ENCODE measurements at places on chromosomes 5 and 9. TPM values are rescaled to one million over a fixed set of nuclear protein-coding genes. Genes with fewer than 3 reads are reported as not detected.

GRCh38 chr5:125140220-125140619 lies 393.8 kb upstream of the ZNF608 start:
- no peak for DNase-seq

PHF24 gene
- total RNA-seq, result not detected

DNA sequence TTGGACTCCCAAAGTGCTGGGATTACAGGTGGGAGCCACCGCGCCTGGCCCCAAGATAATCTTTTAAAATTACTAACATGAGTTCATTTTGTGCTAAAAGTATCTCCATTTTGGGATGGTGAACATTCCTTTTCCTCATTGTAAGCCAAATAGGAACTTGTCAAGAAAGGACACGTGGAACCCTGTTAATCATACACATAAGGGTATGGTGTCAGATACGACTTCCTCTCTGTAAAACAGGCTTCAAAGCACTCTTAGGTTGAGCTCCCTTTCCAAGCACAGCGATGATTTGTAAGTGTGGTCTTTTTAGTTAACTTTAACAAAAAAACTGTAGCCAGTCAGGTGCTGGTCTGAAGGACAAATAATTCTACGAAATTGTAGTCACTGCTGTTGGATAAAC lies 132.7 kb downstream of the UNC13B start:
- no peak for DNase-seq

GRCh38 chr5:172850454-172850797 lies 16.4 kb downstream of the ERGIC1 start:
- no peak for DNase-seq

DNA sequence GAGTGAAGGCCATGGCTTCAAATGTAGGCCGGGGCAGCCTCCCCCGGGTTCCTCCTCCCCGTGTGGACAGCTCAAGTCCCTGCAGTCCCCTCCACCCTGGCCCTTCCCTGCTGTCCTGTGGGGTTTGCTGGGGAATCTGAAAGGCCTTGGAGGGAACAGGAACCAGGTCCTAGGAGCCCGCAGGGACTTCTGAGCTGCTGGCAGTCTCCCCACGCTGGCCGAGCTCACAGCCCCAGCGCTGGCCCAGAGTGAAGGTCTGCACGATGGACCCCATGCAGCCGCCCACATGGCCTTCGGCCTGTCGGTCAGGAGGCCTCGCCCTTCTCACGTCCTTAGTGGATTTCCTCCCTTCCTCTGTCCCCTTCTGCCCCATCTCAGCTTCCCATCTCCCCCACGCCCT lies 25.7 kb upstream of the NOTCH1 start:
- DNase-seq, result no peak

- no peak for DNase-seq
These were observed 6.8 kb downstream of the TENT4A start for GRCh38 chr5:6719896-6720560.

- DNase-seq, result no peak
These were observed 1247.9 kb upstream of the ACO1 start for GRCh38 chr9:31136524-31136923.

SLC1A1 gene
- 0.52 TPM for total RNA-seq

GRCh38 chr5:90231688-90232087 lies 177.9 kb downstream of the CETN3 start:
- no peak for DNase-seq

GRCh38 chr5:173175523-173175922 lies 31.2 kb downstream of the BNIP1 start:
- no peak for DNase-seq

DNA sequence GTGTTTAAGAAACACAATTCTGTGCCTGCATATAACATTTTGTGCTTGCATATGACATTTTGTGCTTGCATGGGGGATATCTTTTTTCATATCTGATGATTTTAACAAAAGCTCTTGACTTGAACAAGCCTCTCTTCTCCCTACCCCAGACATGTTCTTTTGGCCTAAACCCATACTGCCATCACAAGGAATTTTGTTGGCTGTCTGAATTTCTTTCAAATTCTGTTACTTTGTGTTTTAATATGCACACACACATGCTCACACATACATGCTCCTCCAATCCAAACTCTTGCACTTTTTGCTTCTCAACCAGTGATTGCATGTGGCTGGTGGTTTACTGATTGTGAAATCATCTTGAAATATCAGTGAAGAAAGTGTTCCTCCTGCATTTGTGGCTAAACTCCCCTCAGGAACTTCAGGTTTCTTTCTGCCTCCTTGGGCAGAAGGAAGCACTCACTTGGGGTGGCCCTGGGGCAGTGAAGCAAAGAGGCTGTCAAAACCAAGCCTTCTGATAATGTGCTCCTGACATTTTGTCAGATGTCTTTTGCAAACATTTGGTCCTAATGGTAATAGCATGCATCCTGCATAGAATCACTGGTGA lies 377.2 kb upstream of the KLF4 start:
- DNase-seq, result no peak

DNA sequence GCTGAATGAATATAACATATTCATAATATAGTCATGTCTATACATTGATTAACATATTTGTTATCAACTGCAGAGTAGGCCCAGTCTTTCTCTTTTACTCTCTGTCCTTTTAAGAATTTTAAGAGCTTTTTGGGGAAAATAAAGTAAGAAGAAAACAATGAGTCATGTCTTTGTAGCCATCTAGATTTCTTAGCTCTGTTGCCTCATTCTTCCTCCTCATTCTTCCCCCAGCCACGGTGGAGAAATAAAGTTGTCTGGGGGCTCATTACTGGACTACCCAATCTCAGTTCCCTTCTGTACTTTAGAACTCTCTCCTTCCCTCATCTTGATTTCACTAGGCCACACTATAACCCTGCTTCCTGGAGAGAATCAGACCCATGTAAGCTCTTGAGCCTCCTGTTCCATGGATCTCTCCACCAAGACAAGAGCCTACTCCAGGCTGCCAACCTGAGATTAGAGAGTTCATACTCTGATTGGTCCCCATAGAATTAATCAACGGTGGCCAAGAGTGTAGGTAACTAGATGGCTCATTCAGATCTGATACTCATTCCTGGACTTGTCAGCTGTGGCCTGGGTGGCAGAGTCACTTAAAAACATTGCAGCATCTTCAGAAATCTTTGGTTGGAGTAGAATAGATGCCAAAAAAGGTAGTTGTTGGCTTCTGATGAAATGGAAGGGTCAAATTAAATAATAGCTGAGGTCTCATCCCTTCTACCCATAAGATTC lies 44.2 kb downstream of the ITGA1 start:
- DNase-seq, result no peak

GRCh38 chr9:93450945-93451815 lies at the start of gene FAM120A:
FAM120A (plus strand) TSS chr9:93451685; CDS start chr9:93451916, 231 bp downstream.
- peak; percentile 79 for DNase-seq
